ENCODE measurements at places on chromosomes 2 and 18.

DNA sequence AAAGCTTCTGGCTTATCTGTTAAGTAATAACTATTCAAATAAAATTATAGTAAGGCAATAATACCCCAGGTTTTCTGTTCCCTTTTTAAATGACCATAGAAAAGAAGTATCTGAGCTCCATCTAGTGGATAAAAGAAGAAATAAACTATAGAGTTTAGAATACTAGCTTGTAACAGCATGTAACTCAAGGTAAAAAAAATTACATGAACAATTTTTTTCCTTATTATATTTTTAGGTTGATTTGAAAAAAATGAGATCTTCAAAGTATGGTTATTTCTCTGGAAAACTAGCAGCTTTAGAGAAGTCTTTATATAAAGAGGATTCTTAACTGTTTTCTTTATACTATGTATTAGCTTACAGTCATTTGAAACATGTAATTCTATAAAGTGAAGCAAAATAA lies 58.1 kb downstream of the NCKAP1 start:
- DNase-seq = peak; percentile 71

- no peak for DNase-seq
Observed at GRCh38 chr2:20434588-20435294, 12.1 kb upstream of the RHOB start.

- no peak for DNase-seq
Observed at GRCh38 chr2:98607104-98607503, 1.2 kb downstream of the COA5 start.

DNA sequence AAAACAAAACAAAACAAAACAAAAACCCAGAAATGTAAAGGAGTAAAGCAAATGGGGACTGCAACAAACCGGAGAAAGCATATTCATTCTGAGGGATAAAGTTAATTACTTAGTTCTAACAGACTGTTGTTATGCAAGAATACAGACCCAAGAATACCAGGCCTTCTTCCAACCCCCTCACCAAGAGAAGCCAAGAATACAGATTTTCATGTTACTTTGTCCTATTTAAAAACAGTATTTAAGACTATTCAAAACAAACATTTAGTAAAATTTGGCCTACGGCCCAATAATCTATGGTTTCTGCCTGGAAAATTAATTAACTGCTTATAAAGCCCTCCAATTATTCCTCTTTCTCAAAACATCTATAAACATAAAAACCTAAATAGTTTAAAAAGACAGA lies 91.4 kb downstream of the USP34 start:
- DNase-seq = no peak

- DNase-seq = no peak
Observed at GRCh38 chr2:236293241-236293810, 29.1 kb upstream of the ASB18 start.

All from LoVo (cell line).